Activated effector memory CD4-positive, alpha-beta T cell treated with Interleukin-2 at 50 U/mL for 16 hours (primary cell): ENCODE measurements at places on chromosomes 3 and 15.

DNA sequence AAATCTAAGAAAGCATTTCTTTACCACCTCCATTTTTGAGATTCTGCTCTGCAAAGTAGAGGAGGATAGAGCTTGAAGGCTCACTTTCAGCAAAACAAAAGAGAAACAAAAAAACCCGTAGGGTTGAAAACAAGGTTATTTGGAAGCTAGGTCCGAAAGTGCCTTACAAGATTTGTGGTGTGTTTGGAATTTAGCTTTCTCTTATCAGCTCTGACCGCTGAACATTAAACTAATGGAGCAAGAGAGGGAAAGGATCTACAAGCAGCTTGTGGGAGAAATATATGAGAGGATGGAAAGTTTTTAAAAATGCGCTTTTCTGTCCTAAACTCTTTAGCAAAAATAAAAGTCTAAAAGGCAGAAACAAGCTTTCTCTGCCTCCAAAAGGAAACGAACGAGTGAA is 545.5 kb downstream of the NTRK3 start:
- no peak for DNase-seq

- no peak for DNase-seq
These were observed 67.3 kb downstream of the ATG7 start for GRCh38 chr3:11339541-11339940.

GRCh38 chr3:190533511-190534281 is 19.8 kb downstream of the IL1RAP start:
- no peak for DNase-seq

DNA sequence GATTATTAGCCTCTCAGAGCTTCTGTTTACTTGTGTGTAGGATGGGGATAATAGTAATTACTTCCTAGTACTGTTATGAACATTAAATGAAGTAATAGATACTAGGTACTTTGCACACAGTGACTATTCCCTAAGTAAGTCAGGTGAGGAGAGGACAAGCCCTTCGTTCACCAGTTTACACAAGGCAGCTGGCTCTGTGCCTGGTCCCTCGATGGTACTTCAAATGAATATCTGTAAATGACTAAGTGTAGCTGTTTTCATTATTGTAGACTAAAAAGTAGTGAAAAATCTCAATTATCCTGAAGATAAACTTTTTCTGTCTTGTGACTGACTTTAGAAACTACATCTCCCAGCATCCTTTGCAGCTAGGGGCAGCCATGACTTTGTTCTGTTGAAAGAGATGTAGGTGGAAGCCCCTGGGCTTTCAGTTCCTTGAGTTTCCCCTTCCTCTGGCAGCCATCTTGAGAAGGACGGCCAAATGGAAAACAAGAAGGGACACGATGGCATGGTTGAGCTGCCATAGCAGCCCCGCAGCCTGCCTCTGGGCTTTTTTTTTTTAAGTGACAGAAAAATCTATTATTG is 11.7 kb upstream of the WNT7A start:
- DNase-seq: no peak

- DNase-seq: no peak
These were observed 322.2 kb upstream of the SATB1 start for GRCh38 chr3:18747383-18747782.

DNA sequence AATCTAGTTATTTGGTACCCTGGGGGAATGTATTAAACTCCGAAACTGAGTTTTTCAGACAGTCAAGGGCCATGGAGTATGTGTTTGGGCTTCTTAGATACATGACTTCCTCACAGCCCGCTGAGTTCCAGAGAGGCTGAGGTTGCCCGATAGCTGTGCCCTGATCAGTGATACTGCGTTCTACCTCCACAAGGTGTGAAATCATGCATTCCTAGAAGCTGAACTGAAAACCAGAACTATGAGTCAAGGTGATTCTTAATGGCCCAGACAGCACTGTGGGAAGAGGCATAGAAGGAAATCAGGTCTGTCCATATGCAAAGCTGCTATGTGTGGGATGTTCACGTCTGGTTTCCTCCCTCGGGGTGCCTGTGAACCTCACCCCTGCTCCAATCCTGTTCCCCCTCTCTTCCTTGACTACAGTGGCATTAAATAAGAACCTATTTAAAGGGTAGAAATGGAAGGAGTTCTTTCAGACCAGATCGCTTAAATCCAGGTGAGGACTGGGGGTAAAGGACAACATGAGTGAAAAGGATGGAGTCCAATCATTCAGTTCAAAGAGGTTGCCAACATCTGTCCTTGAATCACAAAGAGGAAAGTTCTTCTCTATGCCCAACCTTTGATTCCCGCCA is 74.3 kb downstream of the MYO1E start:
- no peak for DNase-seq

DNA sequence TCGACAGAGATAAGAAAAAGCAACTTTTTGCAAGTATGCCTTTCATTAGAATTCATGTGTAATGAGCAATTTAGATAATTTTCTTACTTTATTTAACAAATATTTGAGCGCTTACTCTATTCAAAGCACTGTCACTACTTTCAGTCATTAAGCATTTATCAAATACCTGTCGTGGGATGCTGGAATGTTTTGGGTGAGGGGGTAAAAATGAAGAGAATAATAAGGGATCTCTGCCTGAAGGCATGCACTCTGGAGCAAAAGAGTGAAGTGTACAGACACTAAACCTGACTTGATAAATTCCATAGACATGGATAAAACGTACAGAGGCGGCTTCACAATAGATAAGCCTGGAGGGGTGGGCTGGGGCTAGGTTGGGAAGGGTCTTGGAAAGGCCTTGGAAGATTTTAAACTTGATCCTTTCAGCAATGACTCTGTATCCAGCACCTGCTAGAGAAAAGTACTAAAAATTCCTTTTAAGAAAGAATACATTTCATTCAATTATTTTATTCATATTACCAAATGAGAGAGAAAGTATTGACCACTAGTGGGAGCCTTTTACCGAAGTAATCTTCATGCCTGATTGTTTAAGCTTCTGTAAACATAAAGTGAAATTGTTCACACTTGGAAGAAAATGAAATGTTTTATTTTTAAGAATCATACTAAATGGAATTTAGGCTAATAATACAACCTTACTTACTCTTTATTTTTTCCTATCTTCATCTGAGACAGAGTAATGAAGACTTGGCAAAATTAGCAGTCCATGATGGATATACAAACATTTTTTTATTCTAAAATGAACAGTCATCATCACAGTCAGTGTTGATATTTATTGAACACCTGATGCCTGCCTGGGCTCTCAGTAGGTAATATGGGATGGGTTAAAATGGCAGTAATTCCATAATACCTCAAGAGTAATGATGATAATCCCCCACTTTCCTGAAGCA is 113.2 kb downstream of the PPP2R3A start:
- no peak for DNase-seq

GRCh38 chr3:35448681-35449080 is 190.6 kb upstream of the ARPP21 start:
- DNase-seq: no peak

GRCh38 chr15:31211353-31211752 is 109.8 kb upstream of the TRPM1 start:
- DNase-seq: no peak

GRCh38 chr3:86388820-86389219 is 602.1 kb downstream of the VGLL3 start:
- no peak for DNase-seq

GRCh38 chr3:122873741-122874515 is 79.1 kb downstream of the SLC49A4 start:
- no peak for DNase-seq

- no peak for DNase-seq
These were observed 117.0 kb upstream of the TSPAN3 start for GRCh38 chr15:77187751-77188464.

DNA sequence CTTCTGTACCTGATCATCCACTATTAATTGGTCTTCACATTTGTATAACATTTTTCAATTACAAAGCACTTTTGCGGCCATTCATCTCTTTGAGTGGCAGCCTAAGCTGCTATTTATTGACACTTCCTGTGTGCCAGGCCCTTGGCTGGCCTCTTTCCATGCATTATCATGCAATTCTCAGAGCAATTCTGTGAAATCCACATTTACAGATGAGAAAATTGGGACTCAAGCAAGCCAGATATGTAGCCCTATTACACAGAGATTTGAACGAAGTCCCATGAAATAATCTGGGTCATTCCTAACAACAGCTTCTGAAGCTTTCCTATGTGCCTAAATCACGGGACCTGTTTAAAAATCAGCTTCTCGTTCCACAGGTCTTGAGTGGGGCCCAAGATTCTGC is 17.4 kb downstream of the SLC6A1 start:
- no peak for DNase-seq

- DNase-seq: no peak
These were observed 447.8 kb downstream of the FHIT start for GRCh38 chr3:60803216-60804173.

DNA sequence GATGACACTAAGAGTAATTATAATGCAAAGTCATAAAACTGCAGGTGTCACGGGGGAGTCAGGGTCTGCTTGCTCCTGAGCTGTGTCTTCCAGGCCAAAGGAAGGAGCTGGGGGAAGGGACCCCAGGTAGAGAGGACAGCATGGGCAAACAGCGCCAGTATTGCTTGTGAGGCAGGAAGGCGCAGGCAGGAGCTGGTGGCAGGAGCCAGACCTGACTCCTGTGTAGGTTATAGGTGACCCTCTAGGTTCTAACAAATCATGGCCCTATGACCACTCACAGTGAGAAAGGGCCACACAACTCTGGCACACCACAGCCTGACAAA is 1.9 kb downstream of the CISH start:
- no peak for DNase-seq
